ENCODE measurements at places on chromosomes 12 and 14.
A peak's percentile ranks its signal among the peaks of the same experiment; 100 is the strongest.

GRCh38 chr14:38186216-38186615 is 21.5 kb upstream of the SSTR1 start:
- DNase-seq: no peak

- no peak for DNase-seq
These were observed 4.7 kb downstream of the GLTP start for GRCh38 chr12:109875572-109876131.

DNA sequence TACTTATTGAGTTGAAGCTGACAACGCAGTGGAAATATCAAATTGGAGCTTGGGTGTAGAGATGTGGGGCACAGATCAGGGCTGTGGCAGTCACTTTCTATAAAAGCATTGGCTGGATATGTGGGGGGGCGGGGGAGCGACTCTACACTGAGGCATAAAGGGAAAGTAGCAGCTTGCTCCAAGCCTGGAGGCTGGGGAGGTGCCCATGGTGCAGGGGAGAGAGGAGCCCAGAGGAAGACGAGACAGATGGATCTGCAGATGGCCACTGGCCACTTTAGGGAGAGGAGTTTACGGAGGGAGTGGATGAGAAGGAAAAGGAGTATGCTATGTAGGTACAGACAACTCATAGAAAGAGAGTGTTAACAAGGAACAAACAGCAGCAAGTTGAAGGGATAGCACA is 13.5 kb upstream of the NGB start:
- DNase-seq: no peak

DNA sequence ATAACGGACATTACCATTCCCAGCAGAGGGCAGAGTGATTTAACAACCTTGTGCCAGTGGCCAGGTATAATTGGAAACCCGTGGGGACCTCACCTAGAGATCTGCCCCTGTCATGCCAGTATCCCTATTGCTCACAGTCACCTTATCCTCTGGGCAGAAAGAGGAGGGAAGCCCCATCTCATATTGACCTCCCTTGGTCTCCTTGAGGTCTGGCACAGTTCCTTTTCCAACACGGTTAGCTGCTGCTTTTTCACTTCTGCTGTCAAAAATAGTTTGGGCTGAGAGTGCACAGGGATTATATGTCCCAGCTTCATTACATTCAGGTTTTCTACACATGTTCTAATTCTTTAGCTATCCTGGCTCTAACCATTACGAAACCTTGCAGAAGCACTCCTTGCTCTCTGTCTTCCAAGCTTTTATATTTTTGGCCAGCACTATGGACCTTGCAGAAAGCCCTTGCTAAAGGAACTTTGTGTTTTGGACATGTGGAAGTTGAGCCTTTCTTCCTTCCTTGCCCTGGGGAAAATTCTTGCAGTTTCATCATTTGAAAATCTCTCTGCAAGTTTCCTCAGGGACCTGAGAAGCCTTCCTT is 111.7 kb upstream of the MIS18BP1 start:
- no peak for DNase-seq

- DNase-seq: no peak
These were observed 4.6 kb downstream of the TCL1B start for GRCh38 chr14:95690815-95691214.

GRCh38 chr12:6494968-6495367 is 1.1 kb downstream of the NCAPD2 start:
- no peak for DNase-seq

- DNase-seq: no peak
These were observed 43.9 kb upstream of the ATP23 start for GRCh38 chr12:57897286-57897974.

GRCh38 chr12:132426349-132427173 is 63.4 kb upstream of the FBRSL1 start:
- DNase-seq: no peak

DNA sequence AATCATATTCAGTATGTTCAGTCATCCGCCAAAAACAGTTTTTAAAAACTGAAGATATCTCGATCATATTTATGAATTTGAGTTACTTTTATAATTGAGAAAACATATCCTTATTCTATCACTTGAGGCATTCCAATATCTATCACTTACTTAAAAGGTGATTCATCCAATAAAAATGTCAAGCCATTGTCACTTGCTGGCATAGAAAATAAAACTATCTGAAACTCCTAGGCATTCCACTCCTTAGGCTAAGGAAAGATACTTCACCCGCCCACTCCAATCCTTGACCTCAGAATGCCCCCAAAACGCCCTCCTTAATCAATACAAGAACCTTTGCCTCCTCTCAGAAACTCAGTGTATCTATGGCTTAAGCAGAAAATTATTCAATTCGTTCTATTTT is 51.3 kb upstream of the AMIGO2 start:
- no peak for DNase-seq

DNA sequence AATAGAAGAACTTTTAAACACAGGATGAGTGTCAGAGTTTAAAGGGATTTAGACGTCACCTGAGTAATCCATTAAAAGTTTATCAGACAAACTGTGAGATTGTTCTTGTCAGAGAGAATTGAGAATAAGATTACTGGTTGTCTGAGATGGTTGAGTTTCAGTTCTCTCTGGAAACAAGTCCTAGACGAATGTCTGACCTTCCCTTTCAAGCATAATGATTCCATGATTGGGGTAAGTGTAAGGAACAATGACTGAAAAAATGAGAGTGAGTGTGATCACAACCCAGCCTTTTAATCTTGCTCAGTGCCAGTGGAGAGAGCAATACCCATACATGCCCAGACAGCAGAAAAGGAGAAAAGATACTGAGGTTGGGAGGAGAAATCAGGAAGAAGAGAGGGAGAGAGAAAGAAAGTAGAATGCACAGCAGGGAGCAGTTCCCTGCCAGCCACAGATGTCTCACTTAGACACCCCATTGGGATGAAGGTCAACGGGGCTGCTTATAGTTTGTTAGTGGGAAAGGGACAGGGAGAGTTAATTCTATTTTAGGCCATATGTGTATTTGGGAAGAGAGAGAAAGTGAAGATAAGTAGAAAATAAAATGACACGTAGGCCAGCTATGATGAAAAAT is 4.3 kb downstream of the GRIP1 start:
- no peak for DNase-seq

- DNase-seq: no peak
These were observed 12.4 kb downstream of the MGST1 start for GRCh38 chr12:16359512-16360491.

GRCh38 chr14:36659822-36660735 is 1.6 kb upstream of the PAX9 start:
- no peak for DNase-seq

DNA sequence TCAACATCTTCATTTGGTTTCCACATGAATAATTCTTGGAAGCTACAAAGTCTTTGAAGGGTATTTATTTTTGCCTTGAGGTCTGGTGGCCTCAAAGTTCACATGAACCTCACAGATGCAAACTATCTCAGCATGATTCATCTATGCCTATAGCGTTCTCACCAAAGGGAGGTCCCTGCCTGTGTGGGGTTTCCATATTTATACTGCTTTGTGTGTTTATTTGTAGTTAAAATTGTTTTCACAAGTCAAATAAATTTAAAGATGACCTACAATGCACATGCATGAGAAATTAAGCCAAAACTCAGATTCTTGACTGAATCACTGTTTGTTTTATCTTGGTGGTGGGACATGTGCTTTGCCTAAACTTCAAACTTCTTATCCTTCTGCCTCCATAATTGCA is 176.7 kb downstream of the PPM1H start:
- DNase-seq: no peak

DNA sequence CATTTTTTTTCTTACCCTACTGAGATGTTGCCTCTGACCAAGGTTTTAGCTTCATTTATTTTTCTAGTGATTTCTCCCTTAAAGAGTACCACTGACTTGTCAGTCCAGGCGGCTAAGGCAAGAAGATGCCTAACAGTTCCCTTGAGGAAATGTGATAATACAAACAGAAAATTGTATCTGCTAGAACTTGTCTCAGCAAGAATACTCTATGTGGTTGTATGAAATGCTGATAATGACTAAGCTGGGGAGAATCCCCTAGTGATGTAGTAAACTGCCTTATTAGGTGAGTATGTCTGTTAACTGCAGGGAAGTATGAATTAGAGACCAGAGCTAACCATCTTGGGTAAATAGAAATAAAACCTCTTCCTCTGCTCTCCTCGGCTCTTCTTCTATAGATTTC is 6.7 kb downstream of the C12orf54 start:
- no peak for DNase-seq

DNA sequence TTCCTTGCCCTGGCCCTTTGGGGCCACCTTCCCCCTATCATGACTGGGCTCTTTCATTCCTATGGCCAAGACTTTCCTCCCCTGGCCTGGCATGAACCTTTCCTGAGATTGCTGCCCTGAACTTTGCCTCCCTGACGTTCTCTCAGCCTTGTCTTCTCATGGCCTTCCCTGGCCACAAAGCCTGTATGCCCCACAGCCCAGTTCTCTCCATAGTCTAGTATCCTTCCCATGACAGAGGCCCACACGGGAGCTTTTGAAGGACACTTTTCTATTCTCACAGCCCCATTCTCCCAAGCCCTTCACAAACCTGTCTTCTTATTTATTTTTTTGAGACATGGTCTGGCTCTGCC is 4.5 kb upstream of the RNU7-1 start:
- DNase-seq: no peak

GRCh38 chr14:74954232-74954946 is 1.0 kb downstream of the PGF start:
- DNase-seq: no peak

- no peak for DNase-seq
These were observed 178.1 kb upstream of the NOVA1 start for GRCh38 chr14:26775765-26776563.

GRCh38 chr12:93541578-93542225 is 30.8 kb upstream of the SOCS2 start:
- no peak for DNase-seq

DNA sequence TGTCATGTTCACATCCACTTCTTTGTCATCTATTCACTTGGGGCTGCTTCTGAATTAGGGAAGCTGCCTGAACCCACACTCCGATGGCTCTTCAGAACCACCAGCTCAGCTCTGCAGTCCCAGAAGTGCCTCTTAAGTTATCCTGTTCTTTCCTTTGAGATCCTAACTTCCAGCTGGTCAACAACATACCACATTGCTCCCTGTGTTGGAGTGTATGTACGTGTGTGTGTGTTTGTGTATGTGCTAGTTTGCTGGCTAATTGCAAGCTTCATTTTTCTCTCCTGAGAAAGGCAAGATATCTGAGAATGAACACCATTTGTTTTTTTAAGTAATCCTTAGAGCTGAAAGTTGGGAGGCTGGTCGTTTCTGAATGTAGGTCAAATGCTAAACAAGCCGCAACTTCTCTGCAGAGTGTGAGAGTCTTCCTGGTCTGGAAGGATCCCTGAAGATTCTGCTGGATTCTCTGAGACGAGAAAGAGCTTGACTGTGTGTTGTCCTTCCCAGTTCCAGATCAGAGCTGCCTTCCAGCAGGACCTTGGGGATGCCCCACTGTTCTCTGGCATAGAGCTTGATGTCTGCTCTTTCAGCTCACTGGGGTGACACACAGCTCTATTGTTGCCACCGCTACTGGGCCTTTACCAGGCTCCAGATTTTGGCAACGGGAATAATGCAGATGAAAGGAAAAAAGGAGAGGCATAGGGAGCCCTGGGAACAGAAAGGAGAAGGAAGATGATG is 839 bp downstream of the GSG1 start:
- no peak for DNase-seq

- DNase-seq: peak; percentile 72
These were observed at the start of gene ZBTB1 for GRCh38 chr14:64504310-64504896. Gene ZBTB1, plus strand, starts transcription at chr14:64504770. Its CDS starts 16,735 bp downstream, at chr14:64521505.

DNA sequence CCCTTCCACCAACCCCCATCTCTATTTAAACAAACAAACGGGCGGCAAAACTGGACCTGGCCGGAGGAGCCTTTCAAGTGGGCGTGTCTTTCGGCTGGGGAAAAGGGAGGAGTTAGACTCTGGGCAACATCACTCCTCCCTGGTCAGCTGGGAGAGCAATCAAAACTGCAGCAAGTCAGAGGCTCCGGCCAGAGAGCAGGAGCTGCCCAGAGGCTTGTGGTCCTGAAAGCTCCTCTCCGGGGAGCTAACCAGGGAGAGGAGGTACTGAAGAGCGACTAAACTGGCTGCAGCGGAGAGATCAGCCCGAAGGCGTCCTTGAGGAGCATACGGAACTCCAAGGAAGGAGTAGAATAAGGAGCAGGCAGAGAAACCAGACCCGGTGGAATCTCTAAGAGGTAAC is at the start of gene NEUROD4:
Gene NEUROD4, plus strand, starts transcription at position 191 of the 400 bp plus-strand sequence. CDS start 6,466 bp downstream, outside the sequence.
- no peak for DNase-seq

GRCh38 chr12:10235761-10236631 is 23.3 kb downstream of the GABARAPL1 start:
- DNase-seq: no peak

DNA sequence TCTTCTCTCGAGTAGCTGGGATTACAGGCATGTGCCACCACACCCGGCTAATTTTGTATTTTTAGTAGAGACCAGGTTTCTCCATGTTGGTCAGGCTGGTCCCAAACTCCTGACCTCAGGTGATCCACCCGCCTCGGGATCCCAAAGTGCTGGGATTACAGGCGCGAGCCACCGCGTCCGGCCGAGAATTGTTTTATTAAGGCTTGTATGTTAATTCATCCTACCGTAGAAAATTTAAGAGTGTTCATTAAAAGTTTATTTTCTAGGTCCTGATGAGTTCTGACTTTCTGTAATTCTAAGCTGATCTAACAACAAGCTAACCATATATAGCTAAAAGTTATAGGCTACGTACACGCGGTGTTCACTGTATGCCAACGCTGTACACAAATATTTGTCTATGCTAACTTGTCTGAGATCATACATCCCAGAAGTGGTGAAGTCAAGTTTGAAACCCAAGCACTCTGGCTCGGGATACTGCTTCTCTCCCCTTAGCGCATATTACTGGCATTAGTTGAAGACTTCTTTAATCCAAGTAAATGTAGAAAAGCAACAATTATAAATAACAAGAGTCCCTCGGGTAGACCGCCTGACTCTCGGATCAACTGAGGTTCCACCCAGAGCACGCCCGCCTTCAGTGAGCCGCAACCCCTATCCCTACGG is 570 bp upstream of the MRPS35 start:
- no peak for DNase-seq

GRCh38 chr12:122866950-122867607 is 28.8 kb downstream of the VPS37B start:
- DNase-seq: no peak

- peak; percentile 47 for DNase-seq
These were observed 24.1 kb upstream of the BCDIN3D start for GRCh38 chr12:49866859-49867569.

DNA sequence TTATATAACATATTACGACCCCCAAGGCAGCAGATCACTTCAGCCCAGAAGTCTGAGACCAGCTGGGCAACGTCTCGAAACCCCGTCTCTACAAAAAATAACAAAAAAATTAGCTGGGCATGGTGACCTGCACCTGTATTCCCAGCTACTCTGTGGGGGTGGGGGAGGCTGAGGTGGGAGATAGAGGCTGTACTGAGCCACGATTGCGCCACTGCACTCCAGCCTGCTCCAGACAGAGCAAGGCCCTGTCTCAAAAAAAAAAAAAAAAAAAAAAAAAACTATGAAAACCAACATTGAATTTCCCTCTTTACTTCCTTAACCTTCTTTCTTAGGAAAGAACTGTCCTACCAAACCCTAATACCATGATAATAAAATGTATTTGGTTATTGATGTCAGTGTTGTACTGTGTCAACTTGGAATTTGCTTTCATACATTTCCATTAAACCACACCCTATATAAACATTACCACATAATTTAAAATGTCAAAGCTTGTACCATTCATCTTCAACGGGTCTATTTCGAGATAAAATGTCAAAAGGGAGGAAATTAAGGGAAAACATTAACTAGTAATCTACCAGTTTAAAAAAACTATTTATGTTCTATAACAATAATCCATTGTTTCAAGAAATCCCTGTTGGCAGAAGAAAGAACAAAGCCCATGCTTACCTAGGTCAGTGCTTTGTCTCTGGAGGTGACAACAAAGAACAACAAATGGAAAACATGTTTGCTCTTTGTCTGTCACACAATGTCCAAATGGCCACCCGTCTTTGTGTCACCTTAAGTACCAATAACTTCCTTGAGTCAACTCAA is 17.4 kb downstream of the GALNT4 start:
- no peak for DNase-seq
